ENCODE measurements at places on chromosomes 2 and 18. TPM values are rescaled to one million over a fixed set of nuclear protein-coding genes. Genes with fewer than 3 reads are reported as not detected.
A peak's percentile ranks its signal among the peaks of the same experiment; 100 is the strongest.

- no peak for DNase-seq
These were observed 53.2 kb downstream of the VWA3B start for GRCh38 chr2:98140210-98140609.

DNA sequence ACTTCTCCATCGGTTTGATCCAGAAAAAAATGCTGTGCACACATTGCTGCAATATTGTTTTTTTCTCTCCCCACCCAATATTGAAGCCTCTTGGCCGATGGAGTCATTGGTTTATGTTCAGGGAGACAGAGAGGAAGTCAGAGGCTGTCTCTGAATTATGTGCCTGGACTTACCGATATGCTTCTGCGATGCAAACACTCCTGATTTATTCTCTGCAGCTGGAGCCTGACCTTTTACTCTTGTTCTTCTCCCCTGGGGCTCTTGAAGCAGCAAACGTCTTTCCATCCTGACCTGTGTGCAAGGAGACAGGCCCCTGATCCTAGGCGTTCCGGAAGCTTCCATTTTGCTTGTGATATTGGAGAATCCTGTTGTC lies 99.6 kb downstream of the PTGR3 start:
- no peak for DNase-seq

GRCh38 chr2:126239320-126239955 lies 416.5 kb upstream of the GYPC start:
- no peak for DNase-seq

DNA sequence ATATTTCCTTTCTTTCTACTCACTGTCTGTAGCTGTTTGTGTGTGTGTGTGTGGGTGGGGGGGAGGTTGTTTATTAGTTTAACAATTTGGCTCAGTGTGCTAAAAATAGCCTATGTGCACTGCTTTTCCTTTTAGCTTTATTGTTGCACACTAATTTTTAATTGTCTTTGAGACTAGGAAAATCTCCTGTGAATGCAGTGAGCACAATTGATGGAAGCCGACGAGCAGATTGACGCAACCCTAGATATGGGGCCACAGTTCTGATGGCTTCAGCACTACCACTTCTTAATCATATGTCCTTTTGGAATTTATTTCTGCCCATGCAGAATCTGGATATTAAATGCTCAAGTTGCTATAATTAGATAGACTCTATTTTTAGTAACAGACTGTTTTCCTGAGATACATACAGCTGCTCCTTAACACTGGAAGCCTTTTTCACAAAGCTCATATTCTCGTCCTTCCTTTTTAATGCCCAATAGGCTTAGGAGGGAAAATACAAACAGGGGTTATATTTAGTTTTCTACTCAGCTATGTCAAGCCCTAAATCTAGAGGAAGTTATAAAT lies 109.1 kb downstream of the IRS1 start:
- no peak for DNase-seq

DNA sequence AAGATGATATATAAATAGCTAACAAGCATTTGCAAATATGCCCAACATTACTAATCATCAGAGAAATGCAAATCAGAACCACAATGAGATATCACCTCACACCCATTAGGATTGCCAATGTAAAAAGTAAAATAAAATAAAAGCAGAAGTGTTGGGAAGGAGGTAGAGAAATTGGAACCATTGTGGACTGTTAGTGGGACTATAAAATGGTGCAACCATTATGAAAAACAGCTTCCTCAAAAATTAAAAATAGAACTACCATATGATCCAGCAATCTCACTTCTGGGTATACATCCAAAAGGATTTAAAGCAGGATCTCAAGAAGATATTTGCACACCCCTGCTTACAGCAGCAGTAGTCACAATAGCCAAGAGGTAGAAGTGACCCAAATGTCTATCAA lies 99.8 kb upstream of the DAPL1 start:
- DNase-seq, result no peak

GRCh38 chr2:28343184-28343942 lies 49.3 kb upstream of the FOSL2 start:
- DNase-seq, result no peak

- no peak for DNase-seq
These were observed 181.8 kb upstream of the NT5C1B start for GRCh38 chr2:18771212-18771611.

DNA sequence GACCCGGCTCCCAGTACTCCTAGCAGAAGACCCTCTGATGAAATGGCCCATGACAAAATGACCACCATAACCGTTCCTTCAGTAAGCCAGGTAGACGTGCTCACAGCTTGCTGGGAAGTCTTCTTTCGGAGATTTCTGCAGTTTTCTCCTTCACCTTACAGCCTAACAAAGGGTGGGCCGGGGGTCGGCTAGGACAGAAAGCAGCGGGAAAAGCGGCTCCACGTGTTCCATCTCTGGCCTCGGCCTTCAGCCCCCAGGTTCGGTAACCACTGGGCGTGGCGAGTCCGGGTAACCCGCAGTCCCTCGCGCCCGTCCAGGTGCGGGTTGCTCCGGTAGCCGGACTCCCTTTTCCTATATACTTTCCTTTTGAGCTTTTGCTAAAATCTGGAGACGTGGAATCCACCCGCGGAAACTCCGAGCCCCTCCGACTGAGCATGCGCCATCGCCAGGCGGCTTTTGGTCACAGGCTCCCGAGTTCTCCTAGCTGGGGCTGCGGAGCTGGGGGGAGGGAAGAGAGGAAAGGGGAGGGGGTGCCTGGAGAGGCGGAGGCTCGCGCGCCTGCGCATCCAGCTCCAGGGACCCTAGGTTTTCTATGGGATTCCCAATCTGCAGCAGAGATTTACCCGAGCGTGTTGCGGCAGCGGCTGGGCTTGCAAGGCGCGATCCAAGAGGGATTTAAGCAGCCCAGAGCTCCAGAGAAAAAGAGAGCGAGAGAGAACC lies at the start of gene VSNL1:
Gene VSNL1 (plus strand): TSS at position 604 of the 720 bp plus-strand sequence. CDS start 51,379 bp downstream, outside the sequence.
- peak; percentile 86 for DNase-seq

GRCh38 chr2:191629001-191629453 lies 48.9 kb upstream of the NABP1 start:
- DNase-seq, result no peak

DNA sequence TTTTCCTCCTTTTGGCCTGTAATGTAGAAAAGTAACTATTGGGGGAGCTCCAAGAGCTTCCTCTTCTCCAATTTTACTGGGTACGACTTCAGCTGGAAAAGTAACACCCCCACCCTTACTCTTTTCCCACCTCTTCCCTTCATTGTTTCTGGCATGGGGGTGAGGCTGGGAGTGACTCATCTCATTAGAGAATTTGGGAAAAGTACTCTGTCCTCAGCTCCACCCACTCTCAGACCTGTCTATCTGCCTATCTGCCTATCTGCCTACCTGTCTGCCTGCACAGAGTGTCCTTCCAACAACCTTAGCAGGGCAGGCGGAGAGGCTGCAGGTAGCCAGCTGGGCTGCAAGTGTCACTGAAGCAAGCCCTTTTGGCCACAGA lies 93.6 kb downstream of the EPHA4 start:
- DNase-seq, result no peak

DNA sequence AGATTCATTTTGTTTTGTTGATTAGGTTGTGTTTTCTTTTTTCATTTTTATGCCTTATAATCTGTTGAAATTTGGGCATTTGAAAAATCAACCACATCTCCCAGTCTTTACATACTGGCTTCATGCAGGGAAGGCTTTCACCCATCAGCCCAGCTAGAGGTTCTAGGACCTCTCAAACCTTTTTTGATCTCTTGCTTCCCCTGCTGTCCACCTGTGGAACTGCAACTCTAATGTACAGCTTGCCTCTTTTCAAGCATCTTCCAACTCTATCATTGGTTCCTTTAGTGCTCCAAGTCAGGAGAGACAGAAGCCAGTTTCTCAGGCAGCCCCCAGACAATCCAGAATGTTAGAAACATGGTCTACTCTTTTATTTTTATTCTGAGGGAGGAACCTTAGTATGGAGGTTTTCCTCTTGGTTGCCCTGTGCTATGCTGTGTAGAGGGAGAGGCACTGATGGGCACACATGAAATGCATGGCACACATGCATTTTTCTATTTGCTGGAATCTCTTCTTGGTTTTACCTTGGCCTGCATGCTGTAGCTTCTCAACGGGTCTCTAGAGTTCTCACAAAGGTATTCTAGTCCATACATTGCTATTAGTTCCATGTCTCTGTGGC lies 107.2 kb upstream of the L3MBTL4 start:
- no peak for DNase-seq

GRCh38 chr2:149768320-149768799 lies 180.8 kb upstream of the MMADHC start:
- DNase-seq, result no peak

DNA sequence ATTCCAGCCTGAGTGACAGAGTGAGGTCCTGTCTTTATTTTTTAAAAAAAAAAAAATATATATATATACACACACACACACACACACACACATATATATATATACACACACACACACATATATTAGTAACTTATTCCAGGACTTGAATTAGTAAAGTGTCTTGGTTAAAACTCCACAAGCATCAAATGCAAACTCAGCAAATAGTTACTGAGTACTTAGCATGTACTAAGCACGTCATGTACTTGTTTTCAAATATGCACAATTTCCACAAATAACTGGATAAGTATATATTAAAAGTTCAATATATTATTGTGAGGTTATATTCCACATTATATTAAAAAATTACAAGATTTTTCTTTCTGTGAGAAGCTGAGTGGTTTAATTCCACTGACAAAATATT lies 304.7 kb downstream of the ZEB2 start:
- DNase-seq, result no peak

- peak; percentile 49 for DNase-seq
These were observed 12.5 kb downstream of the CYP26B1 start for GRCh38 chr2:72134997-72135800.

DNA sequence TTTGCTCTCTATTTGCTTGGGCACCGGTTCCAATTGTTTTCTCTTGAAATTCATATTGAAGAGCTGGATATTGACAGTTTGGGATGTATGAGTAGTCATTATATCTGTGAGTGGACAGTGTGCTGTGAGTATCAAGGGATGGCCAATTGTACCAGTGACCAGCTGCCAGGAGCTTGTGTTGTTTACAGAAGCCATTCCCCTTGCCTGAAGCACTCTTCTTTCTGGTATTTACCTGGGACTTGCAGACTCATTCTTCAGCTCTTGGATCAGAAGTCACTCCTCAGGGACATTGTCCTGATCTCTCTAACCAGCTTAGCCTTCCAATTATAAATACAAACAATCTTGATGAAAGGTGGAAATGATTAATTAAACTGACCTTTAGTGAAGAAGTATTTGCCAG lies 438.3 kb upstream of the LRATD1 start:
- no peak for DNase-seq

Gene PLGLB2
- polyA plus RNA-seq, result 2.6 TPM

Gene PARD3B
- 20.1 TPM for polyA plus RNA-seq

- DNase-seq, result no peak
These were observed 60.2 kb downstream of the PDE1A start for GRCh38 chr2:182366628-182367027.

Gene PLCL1
- 7.9 TPM for polyA plus RNA-seq

- no peak for DNase-seq
These were observed 323.4 kb upstream of the UBE2E3 start for GRCh38 chr2:180657054-180657453.

- DNase-seq, result peak; percentile 57
These were observed 219.6 kb upstream of the RAB12 start for GRCh38 chr18:8389391-8390340.

- DNase-seq, result no peak
These were observed 312.2 kb upstream of the MGAT5 start for GRCh38 chr2:133941666-133942065.

Gene PIEZO2
- 241 TPM for polyA plus RNA-seq

DNA sequence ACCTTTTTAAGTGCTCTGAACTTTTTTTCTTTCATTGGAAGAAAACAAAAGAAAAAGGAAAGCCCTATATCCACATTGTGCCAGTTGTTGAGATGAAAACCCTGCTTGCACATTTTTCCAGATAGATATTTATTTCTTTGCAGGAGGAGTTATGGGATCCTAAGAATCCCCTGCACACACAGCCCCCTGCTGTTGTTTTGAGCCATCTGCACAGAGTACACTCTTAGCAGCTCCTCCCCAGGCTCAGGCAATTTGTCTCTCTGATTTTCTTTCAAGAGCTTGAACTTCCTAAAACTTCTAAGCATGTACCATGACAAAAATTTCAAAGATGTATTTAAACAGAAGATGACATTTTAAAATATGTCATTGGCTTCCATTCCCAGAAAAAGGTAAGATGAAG lies 436.9 kb downstream of the METTL4 start:
- DNase-seq, result no peak

All from left lung (tissue), 14 donors.